ENCODE measurements at places on chromosomes 4 and X.
A peak's percentile ranks its signal among the peaks of the same experiment; 100 is the strongest.

DNA sequence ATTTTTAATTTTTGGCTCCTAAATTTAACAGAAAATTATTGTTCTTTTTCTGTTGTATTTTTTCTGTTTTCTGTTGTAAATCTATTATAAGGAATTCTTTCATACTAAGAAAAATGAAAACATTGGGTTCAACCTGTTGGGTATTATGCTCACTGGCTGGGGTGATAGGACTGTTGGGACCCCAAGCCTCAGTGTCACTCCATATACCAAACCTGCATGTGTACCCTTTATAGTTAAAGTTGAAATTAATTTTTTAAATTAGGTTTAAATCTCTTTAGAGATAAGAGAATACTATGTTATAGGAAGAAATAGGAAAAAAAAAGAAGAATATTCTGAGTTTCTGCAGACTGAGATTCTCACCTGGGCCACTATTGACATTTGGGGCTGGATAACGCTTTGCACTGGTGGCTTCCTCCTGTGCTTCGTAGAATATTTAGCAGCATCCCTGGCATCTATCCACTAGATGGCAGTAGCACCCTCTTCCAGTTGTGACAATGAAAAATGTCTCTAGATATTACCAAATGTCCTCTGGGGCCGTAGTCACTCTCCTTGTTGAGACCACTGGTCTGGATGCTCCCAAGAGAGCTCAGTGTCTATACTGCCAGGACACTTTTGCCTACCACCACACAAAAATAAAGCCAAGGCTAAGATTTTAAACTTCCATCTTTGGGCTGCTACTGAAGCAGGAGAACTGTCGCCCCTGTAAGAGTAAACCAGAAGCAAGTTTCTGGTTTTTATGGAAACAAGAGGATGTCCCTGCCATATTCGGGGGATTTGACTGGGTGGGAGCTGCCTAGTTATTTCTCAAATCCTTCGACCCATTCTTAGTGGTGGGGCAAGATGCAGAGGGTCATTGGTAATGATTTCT is 22.4 kb upstream of the CLTRN start:
- peak; percentile 65 for DNase-seq

- DNase-seq = no peak
These were observed 129.5 kb downstream of the TSPAN5 start for GRCh38 chr4:98528882-98529281.

DNA sequence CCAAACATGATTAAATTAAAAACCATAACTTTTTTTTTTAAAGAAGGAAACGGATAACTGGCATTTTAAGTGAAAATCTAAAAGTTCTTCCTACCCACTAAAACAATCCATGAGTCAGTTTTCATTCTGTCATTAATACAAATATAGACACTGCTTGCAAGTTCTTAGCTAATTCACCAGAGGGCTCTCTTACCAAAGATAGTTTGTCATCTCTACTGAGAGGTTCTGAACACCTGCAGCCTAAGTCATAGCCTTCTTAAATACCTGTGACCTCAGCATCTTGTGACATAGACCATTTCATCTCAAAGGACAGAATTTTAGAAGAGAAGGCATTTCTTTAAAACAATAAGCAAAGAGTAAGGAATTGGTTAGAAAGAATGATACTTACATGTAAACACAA is 65.3 kb upstream of the FAM120C start:
- peak; percentile 41 for DNase-seq

GRCh38 chrX:153702336-153703035 is 14.8 kb downstream of the SLC6A8 start:
- DNase-seq = no peak

DNA sequence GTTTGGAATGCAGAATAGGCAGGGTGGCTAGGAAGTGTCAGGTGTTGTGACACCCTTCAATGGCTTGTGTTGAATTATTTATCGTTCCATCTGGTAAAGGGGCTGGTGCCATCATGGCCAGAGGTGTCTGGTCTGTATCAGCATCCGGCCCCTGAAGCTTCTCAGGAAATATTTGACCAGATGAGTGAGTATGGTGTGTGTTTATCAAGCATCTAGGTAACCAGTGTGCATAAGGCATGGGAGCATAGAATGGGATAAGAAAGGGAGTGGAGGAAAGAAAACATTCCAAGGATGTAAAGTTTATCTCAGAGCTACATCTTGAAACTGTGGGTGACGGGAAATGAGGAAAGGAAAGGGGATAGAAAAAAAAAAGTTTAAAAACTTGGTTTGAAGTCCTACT is 109.4 kb downstream of the KLHL4 start:
- no peak for DNase-seq

DNA sequence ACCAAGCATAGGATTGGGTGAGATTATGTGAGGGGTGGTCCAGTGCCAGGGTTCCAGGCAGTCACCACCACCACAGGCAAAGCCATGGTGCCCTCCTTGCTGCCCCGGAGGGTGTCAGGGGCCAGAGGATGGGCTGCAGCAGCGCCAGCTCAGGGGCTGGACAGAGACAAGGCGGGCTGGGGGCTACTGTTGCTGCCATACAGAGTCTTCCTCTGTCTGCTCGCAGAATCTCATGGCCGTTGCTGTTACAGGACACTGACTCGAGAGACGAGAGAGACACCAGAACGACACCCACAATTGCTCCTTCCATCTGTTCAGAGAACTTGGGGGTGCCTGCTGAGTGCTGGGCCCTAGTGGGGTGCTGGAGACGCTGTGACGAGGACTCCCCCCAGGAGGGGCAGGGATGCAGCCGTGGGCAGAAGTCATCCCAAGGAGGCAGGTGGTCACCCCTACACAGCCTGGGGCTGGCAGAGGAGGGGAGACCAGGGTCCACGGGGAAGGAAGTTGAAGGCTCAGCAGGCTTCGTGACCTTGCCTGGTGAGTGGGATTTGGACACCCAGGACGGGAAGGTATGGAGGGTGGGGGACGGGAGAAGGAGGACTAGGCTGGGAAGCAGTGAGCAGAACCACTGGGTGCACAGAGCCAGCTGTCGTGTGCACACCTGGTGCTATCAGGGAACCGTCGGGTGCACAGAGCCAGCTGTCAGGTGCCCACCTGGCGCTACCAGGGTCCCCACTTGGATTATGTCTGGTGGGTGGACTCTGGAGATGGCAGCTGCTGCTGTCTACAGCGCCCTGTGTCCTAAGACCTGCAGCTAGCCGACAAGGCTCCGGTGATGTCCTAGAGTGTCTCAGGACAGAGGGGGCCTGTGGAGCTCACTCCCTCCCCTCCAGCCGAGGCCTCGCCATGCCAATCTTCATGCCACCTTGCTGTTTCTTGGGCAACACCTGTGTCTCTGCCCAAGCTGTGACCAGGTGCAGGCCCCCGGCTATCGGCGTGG is 43.9 kb upstream of the HMX1 start:
- DNase-seq = no peak

- no peak for DNase-seq
These were observed 63.5 kb upstream of the PLAC8 start for GRCh38 chr4:83178029-83178428.

GRCh38 chr4:114200026-114200425 is 220.6 kb upstream of the ARSJ start:
- no peak for DNase-seq

- peak; percentile 66 for DNase-seq
These were observed 16.0 kb upstream of the C4orf36 start for GRCh38 chr4:86908251-86908657.

- DNase-seq = no peak
These were observed 266.5 kb upstream of the UGT8 start for GRCh38 chr4:114332119-114332518.

- peak; percentile 51 for DNase-seq
These were observed 4.6 kb upstream of the CLDN24 start for GRCh38 chr4:183326853-183327252.

DNA sequence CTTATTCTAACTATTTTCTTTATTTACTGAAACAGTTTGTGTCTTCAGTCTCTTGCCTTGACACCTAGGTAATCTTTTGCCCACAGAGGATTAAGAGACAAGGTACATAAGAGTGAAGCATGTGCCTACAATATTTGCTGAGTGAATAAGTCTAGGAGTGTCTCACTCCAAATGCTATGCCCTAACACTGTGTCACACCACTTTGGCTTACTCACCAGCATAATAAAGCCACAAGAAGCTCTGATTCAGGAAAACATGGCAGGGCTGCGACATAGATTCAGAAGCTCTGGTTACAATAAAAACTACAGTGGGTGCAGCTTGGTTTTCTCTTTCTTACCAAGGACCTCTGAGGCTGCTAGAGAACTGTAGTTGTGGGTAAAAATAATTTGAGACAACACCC is 127.1 kb downstream of the RBM46 start:
- no peak for DNase-seq

- peak; percentile 26 for DNase-seq
These were observed 315.8 kb downstream of the RPA4 start for GRCh38 chrX:97199501-97199900.

DNA sequence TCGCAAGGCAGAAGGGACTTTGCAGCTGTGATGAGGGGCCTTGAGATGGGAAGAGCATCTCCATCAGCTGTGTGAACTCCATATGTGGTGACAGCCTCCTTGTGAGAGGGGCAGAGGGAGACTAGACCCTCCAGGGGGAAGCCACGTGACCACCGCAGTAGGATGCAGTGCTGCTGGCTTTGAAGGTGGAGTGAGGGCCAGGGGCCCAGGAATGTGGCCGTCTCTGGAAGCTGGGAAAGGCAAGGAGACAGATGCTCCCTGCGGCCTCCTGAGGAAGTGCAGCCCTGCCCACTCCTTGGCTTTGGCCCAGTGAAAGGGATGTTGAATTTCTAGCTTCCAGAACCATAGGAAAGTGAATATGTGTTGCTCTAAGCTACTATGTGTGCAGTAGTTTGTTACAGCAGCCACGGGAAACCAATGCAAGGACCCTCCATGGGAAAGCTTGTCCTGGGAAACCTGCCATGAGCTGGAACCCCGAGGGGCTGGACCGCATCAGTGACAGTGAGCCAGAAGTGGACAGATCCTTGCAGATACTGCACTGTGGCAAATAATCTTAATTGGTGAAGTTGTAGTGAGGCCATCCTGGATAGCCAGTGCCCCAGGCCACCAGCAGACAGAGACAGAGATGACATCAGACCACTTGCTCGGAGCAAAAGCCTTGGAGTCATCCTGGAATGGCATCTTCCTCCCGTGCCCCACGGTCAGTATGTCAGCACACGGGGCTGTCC is 35.4 kb upstream of the SORCS2 start:
- DNase-seq = peak; percentile 56

DNA sequence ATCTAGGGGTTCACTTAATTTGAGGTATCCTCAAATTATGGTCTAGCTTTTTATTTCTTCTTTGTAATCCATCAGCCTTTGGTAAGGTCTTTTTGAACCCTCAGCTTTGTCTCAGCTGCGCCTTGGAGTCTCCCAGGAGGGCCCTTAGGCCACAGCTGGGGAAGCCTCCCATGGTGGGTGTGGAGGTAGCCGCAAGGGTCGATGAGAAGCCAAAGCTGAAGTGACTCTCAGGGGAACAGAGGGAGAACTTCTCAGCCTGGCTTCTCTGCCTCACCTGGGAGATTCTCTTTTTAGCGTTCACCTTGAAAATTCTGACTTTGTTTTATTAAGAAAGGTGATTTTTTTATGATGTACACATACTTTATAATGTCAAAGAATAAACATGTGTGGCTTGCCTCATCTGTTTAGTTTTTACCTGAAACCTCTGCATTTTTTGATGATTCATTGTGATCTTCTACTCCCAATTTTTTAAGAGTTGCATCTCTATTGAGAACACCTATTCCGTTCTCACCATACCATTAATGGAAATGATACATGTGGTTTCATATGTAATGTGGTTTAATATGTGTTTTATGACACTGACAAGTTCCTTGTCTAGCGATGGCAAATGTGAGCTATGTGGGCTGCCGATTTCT is 25.6 kb upstream of the SLC25A4 start:
- no peak for DNase-seq

- no peak for DNase-seq
These were observed 89.7 kb downstream of the TET2 start for GRCh38 chr4:105236202-105236915.

- DNase-seq = peak; percentile 40
These were observed 125.8 kb downstream of the SMIM20 start for GRCh38 chr4:26039639-26040359.

- no peak for DNase-seq
These were observed 1.8 kb downstream of the TTC29 start for GRCh38 chr4:146943691-146944375.

DNA sequence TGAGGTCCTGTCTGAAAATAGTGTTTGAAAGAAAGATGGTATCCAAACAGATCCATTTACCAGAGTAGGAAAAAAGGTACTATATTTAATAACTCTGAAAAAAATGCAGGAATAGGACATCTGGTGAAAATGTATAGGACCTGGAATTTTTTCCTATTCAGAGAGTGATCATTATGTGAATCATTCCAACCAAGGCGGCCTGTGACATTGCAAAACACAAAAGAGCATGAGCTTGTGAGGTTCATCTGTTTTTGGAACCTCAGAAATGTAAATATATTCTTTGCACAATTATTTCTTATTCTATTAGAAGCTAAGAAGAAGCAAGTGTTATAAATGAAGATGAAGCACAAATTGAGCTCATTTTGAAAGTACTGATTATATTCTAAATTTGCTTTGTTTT is 2.0 kb downstream of the C4orf51 start:
- peak; percentile 43 for DNase-seq

GRCh38 chr4:184487503-184487902 is 13.2 kb upstream of the IRF2 start:
- no peak for DNase-seq

GRCh38 chr4:7815562-7815961 is 124.1 kb downstream of the AFAP1 start:
- peak; percentile 72 for DNase-seq

- peak; percentile 12 for DNase-seq
These were observed 65.7 kb upstream of the PAGE1 start for GRCh38 chrX:49761481-49761880.

GRCh38 chr4:143356493-143356892 is 19.8 kb downstream of the GAB1 start:
- no peak for DNase-seq

DNA sequence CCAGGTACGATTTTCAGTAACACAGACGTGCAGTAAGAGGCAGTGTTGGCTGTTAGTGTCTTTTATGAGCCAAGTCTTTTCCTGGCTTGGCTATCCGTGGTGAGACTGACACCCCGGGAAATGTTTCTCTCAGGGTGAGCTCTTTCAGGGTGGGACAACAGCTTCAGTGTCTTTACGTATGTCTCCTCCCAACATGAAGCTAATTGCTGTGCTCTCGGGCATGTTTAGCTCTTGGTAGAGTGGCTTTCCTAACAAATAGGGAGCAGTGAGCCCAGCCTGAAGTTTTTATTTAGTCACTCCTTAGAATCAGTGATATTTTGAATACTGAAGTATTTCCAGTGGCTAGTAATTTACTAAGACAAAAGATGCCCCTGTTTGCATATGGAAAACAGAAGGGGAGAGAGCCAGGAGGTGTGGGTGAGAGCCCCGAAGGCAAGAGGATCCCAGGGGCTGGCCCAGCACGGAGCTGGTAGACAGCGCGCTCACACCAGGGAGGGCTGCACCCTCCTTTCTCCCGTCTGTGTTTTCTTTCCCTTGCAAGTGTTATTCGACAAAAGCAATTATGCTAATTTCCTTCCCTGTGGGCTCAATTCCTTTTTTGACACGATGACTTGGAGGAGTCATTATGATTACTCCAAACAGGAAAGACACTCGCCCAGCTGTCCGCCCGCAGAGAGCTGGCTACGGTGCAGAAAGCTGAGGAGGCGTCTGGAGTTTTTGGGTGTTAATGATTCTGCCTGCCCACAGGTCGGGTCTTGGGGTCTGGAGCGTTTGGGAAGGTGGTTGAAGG is 47.7 kb downstream of the PDGFRA start:
- DNase-seq = no peak

- DNase-seq = peak; percentile 39
These were observed 478.0 kb downstream of the KCNIP4 start for GRCh38 chr4:21470535-21470934.

All from cardiac fibroblast (primary cell).